ENCODE measurements at places on chromosomes 16 and 17. TPM values are rescaled to one million over a fixed set of nuclear protein-coding genes. Genes with fewer than 3 reads are reported as not detected.
A peak's percentile ranks its signal among the peaks of the same experiment; 100 is the strongest.

The HSPB9 gene
- not detected for total RNA-seq

DNA sequence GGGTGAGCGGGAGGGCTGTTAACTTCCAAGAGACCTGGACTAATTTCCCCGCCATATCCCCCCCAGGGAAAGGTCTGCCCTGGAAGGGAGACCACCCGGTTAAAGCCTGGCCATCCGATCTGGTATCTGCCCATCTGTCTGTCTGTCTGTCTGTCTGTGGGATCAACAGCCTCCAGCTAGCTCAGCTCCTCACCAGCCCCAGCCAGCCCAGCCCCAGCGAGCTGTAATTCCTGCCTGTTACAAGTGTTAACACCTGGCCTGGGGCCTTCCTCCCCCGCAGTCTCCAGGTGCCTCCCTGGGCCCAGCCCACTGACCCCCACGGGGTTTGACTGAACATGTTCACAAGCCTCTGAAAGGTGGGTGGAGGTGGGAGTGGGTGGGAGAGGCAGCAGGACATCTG is 4.0 kb downstream of the WNT3 start:
- no peak for DNase-seq

GRCh38 chr17:21297597-21297996 is 13.1 kb downstream of the MAP2K3 start:
- DNase-seq: peak; percentile 36

- DNase-seq: no peak
Observed at GRCh38 chr16:68403177-68403576, 45.1 kb downstream of the SMPD3 start.

The CEMP1 gene
- 0.31 TPM for total RNA-seq
